ENCODE measurements at places on chromosomes 2 and 18. TPM values are rescaled to one million over a fixed set of nuclear protein-coding genes. Genes with fewer than 3 reads are reported as not detected.

Gene KCNG2
- total RNA-seq = not detected

Gene AMER3
- total RNA-seq = not detected

Gene ZNF521
- 48.9 TPM for total RNA-seq

Gene SERPINB10
- not detected for total RNA-seq

Gene MATN3
- total RNA-seq = 1.0 TPM

Gene TMEFF2
- under 0.01 TPM for total RNA-seq

Gene TMEM163
- total RNA-seq = 0.16 TPM

Gene RNF103
- total RNA-seq = 29.7 TPM

Gene ATP8B1
- 66.6 TPM for total RNA-seq

Gene STARD6
- not detected for total RNA-seq

Gene IL37
- not detected for total RNA-seq

Gene POTEC
- total RNA-seq = not detected

Gene NGEF
- total RNA-seq = 0.16 TPM

Gene ACMSD
- total RNA-seq = not detected

Gene POLR1B
- 10.8 TPM for total RNA-seq

Gene SPDYA
- 1.3 TPM for total RNA-seq

Gene CROCC2
- not detected for total RNA-seq

Gene CLEC4F
- 0.13 TPM for total RNA-seq

Gene RTP5
- total RNA-seq = not detected

Gene NFATC1
- total RNA-seq = 4.2 TPM

Gene SCN2A
- total RNA-seq = under 0.01 TPM

Gene DUSP19
- 1.8 TPM for total RNA-seq

Gene SERPINB4
- total RNA-seq = not detected

Gene MC5R
- total RNA-seq = not detected

Gene MTCL1
- 5.2 TPM for total RNA-seq

Measured in bladder microvascular endothelial cell (primary cell).